ENCODE measurements at places on chromosomes 6 and 20.
A peak's percentile ranks its signal among the peaks of the same experiment; 100 is the strongest.

GRCh38 chr6:163252061-163252591, 162.4 kb upstream of the QKI start:
- DNase-seq = no peak

DNA sequence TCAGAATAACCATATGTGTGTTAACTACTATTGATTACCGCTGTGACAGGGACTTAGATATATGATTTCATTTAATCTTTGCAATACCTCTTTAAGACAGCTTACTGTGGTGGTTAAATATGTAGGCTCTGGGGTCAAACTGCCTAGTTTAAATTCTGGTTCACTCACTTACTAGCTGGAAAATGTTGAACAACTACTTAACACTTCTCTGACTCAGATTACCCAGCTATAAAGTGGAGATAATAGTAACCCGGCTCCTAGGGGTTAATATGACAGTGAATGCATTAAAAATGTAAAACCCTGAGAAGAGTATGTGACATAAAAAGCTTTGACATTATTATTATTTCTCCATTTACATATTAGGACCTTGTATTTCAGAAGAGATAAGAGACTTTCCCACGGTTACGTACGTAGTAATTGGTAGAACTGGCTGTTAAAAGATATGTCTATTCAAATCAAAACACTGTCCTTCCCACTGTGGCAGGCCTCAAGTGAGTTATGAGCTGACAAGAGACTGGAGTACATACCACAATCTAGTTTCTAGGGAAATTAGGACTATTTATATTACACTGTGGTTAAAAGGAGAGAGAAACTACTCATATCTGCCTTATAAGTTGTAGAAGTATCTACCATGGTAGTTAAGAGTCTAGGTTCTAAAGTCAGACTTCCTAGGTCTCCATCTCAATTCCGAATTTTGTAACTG, 4.4 kb upstream of the PLCB1 start:
- DNase-seq = no peak

DNA sequence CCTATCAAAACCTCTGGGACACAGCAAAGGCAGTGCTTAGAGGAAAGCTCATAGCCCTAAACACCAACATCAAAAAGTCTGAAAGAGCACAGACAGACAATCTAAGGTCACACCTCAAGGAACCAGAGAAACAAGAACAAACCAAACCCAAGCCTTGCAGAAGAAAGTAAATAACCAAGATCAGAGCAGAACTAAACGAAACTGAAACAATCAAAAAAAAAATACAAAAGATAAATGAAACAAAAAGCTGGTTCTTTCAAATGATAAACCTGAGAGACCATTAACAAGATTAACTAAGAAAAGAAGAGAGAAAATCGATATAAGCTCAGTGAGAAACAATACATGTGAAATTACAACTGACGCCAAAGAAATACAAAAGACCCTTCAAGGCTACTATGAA, 34.8 kb upstream of the RUNX2 start:
- DNase-seq = no peak

DNA sequence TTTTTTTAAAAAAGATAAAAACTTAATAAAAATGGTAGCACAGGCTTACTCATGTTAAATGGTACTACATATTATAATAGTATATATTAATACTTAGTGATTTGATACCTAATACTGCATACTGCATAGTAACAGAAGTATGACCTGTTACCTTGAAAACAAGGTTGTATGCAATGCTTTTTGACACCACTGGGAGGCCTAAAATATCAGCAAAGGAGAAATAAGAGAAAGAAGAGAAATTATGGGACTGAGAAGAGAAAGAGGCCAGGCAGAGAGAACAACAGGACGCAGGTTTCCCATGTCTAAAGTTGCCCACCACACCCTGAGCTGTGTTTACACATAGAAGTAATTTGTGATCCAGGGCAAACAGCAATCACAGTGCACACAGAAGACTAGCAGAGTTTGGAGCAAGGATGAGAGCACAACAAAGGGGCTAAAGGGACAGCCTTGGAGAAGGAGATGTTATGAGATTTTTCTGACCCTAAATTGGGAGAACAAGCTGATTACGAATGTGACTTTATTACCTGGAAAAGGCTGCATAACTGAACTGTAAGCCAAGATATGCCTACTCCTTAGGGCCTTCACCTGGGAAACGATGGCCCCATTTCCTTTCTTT, 73.2 kb downstream of the ROS1 start:
- no peak for DNase-seq

GRCh38 chr20:20732641-20733040, 20.2 kb upstream of the RALGAPA2 start:
- DNase-seq = peak; percentile 12

- peak; percentile 48 for DNase-seq
Observed at GRCh38 chr20:10596710-10597121, 77.1 kb downstream of the JAG1 start.

DNA sequence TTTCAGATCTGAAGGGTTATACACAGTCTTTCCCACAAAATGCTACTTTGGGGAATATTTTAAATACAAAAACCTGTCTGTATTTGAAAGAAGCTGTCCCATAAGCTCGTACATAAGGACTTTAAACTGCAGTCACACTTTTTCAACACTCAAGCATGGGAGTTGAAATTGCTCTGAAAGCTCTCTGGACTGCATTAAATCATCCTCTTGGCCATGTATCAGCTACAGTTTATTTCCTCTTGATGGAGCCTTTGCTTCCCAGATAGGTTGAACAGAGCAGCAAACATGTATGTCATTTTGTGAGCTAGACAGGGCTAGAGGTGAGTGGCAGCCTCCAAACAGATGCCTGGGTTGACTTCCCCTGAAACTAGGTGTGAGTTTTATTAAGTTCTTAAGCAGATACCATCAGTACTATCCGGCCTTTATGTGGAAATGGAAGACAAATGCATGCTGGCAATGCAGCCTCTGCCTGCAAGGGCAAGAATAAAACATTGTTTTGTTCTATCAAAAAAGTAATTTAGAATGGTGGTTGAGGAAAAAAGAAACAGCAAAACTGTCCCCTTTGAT, 105.9 kb upstream of the ENPP5 start:
- no peak for DNase-seq

Measured in Daoy (cell line).